ENCODE measurements at places on chromosomes 6 and 20. TPM values are rescaled to one million over a fixed set of nuclear protein-coding genes. Genes with fewer than 3 reads are reported as not detected.

- no peak overlapping the region for H3K27ac ChIP-seq
- no peaks in the 10 kb centered on the region for H3K36me3 ChIP-seq
- 0 out of 2 replicates have a peak, but pooled peaks cover 2% of the 10 kb centered on the region for H3K4me1 ChIP-seq
- H3K4me3 ChIP-seq = no peak overlapping the region
- DNase-seq = no peak
- no peaks in the 10 kb centered on the region for H3K27me3 ChIP-seq
Observed at GRCh38 chr6:88641178-88641903, 322.1 kb downstream of the RNGTT start.

DNA sequence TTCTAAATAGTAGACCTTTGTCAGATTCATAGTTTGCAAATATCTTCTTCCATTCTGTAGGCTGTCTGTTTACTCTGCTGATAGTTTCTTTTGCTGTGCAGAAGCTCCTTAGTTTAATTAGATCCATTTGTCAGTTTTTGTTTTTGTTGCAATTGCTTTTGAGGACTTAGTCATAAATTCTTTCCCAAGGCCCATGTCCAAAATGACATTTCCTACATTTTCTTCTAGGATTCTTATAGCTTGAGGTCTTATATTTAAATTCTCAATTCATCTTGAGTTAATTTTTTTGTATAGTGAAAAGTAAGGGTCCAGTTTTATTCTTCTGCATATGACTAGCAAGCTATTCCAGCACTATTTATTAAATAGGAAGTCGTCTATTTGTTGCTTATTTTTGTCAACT, 287.0 kb downstream of the PACRG start:
- H3K4me1 ChIP-seq = no peaks in the 10 kb centered on the region
- DNase-seq = no peak
- no peak overlapping the region for H3K4me3 ChIP-seq
- no peak overlapping the region for H3K27ac ChIP-seq
- H3K27me3 ChIP-seq = no peaks in the 10 kb centered on the region
- H3K36me3 ChIP-seq = no peaks in the 10 kb centered on the region

GRCh38 chr6:74448850-74449249, 752.8 kb downstream of the CD109 start:
- H3K4me3 ChIP-seq = no peak overlapping the region
- H3K27ac ChIP-seq = no peak overlapping the region
- H3K4me1 ChIP-seq = peaks cover 4% of the 10 kb centered on the region
- H3K36me3 ChIP-seq = no peaks in the 10 kb centered on the region

DNA sequence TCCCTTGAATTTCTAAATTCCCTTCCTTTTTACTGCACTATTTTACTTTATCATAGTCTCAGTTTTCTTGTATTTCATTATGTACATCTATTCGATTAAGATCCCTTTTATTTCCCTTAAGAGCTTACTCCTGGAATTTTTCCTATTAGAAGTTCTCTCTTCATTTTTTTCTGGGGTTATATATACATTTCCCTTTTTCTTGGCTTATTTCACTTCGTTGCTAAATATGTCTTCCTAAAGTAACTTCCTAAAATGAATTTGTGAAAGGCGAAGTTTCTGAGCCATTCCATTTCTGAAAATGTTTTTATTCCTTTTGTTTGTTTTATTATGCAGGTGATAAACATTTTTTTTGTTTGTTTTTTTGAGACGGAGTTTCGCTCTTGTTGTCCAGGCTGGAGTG, 5.9 kb upstream of the CD109 start:
- no peaks in the 10 kb centered on the region for H3K36me3 ChIP-seq
- no peaks in the 10 kb centered on the region for H3K27me3 ChIP-seq
- peaks cover 18% of the 10 kb centered on the region for H3K4me1 ChIP-seq
- DNase-seq = no peak
- H3K4me3 ChIP-seq = no peak overlapping the region

DNA sequence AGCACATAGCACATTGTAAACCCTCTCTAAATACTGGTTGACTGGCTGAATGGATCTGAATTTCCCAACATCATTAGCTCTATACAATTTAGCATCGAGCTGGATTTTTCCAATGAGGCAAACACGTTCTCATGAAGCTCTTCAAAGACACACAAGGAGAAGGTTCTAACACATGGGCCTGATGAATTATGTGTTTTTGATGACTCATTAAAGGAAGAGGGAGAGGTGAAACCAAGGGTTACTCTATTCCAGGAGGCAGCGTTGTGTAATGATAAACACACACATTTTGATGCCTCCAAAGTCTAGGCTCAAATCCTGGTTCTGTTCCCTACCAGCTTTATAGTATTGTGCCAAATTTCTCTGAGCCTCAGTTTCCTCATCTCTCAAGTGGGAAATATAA, 84.3 kb downstream of the PFDN4 start:
- DNase-seq = no peak
- H3K4me3 ChIP-seq = no peak overlapping the region
- H3K4me1 ChIP-seq = no peaks in the 10 kb centered on the region
- no peaks in the 10 kb centered on the region for H3K36me3 ChIP-seq

GRCh38 chr20:21511485-21511849, 2.4 kb downstream of the NKX2-2 start:
- no peak overlapping the region for H3K4me3 ChIP-seq
- H3K4me1 ChIP-seq = peaks cover 12% of the 10 kb centered on the region
- no peak for DNase-seq
- peaks cover 57% of the 10 kb centered on the region for H3K36me3 ChIP-seq
- no peaks in the 10 kb centered on the region for H3K27me3 ChIP-seq

Gene COL20A1
- total RNA-seq = not detected

Gene ROS1
- not detected for total RNA-seq

Gene PRDM13
- not detected for total RNA-seq

Gene FOXA2
- total RNA-seq = 12.8 TPM

Measured in SJSA1 (cell line).